ENCODE measurements at places on chromosomes 5 and 9. TPM values are rescaled to one million over a fixed set of nuclear protein-coding genes. Genes with fewer than 3 reads are reported as not detected.

The CCDC192 gene
- not detected for total RNA-seq

The SLCO6A1 gene
- 0.69 TPM for total RNA-seq

The CER1 gene
- not detected for total RNA-seq

The SLC6A18 gene
- not detected for total RNA-seq

GRCh38 chr9:125749287-125749935 is 2.2 kb downstream of the PBX3 start:
- no peak for DNase-seq

- no peak for DNase-seq
Measured at GRCh38 chr9:122754825-122755224, 12.7 kb downstream of the OR1L6 start.

GRCh38 chr9:109627042-109627441 is 128.9 kb upstream of the PTPN3 start:
- no peak for DNase-seq

DNA sequence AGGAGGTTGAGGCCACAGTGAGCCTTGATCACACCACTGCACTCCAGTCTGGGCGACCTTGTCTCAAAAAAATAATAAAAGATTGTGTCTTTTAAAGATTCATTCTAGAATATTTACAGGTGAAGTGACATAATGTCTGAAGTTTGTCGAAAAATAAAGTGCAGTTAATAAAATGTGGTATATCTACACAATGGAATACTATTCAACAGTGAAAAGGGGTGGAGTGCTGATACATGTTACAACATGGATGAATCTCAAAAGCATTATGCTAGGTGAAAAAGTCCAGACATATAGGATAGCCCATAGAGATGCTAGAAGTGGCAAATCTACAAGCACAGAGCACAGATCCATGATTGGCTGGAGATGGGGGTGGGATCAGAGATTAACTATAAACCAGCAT is 101.9 kb downstream of the PAX5 start:
- no peak for DNase-seq

- DNase-seq, result no peak
Measured at GRCh38 chr9:22010866-22011625, 1.9 kb upstream of the CDKN2B start.

DNA sequence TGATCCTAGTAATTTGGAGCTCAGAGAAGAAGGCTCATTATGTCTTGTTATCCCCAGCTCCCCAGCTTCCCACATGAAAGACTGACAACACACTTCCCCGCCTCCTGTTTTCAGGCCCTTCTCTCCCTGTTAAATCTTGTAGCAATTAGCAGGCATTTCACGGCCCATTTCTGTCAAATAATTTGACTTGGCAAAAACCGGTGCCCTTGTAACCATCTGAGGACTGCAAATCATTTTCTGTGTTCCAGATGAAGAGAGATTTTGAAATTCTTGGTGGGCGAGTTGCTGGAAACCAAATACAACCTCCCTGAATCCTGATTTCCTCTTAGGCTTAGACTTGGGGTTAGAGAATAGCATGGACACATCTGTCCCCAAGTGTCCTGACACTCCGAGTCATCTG is 109.7 kb downstream of the MSX2 start:
- no peak for DNase-seq

DNA sequence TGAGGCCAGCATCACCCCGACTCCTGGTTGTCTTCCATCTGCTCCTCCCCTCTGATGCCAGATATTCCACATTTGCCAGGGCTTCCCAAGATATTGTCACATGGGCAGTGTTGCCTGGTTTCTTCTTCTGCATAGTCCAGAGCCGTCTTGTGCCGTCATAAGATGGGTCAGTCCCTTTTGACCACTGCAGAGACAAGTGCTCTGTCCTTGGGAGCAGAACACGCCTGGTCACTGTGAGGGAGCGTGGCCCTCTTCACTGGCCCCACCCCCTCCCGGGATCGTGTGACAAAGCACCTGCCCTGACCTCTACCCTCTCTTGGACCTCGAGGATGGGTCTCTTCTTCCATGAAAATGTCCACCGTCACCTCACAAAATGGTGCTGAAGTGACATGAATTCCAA is 41.6 kb downstream of the UBE2QL1 start:
- DNase-seq, result no peak

- no peak for DNase-seq
Measured at GRCh38 chr9:107112707-107113243, 170.3 kb upstream of the RAD23B start.

DNA sequence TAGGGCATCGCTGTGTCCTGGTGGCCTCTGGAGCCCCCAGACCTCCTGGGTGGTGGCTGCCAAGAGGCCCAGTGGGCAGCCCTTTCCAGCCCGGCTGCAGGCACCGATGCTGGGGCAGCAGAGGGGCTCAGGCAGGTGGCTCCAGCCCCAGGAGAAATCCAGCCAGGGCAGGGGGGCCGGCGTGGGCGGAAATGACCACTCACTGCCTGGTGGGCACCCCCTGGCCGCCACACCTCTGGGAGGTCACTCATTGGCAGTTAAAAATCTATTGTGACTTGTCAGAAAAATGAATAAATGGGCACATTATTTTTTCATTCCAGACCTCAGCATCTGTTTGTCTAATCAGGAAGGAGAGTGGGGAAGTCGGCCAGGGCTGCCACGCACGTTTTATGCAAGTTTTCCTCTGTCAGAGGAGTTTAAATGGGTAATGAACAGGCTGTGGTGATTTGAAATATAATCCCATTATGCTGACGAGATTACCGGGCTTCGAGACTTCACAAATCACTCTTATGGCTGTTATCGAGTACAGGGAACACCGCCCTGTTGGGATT is 171.9 kb downstream of the GAPVD1 start:
- no peak for DNase-seq

- DNase-seq, result no peak
Measured at GRCh38 chr5:1651971-1652872, 128.5 kb upstream of the LPCAT1 start.

DNA sequence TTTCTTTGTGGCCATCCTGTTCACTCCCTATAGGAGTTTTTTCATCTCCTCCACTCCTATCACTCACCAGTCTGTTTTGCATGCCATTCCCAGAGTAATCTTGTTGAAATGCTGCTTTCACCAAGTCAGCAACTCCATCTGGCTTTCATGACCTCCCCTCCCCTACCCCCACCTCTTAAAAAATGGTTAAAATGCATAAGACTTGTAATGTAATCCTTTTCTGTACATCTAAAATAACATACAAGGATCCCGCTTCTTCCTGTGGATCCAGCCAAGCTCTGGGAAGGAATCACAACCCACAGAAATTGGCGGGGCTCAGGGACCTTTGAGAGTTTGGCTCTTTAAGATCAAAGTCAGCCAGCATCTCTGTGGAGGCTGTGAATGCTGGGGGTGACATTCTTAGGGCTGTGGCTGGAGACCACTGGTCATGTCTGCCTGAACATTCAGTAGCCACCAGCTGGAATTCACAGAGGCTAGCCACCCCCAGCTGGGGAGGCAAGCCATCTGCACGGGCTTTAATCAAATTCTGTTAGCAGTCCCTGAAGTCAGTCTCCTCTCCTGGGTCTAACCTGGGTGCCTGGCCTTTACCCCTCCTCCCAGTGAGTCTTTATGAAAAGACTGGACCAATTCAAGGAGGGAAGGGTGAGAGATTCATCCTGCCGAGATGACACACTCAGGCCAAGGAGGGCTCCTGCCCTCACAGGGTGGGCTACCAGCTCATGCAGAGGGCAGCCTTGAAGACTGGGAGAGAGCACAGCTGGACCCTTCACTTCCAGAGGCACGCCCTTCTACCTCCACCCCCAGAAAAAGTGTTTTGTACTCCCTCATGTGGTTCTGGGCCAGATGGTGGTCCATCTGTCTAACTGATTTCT is 132.9 kb downstream of the LIFR start:
- no peak for DNase-seq

GRCh38 chr5:154618696-154619095 is 136.5 kb upstream of the LARP1 start:
- no peak for DNase-seq

- DNase-seq, result no peak
Measured at GRCh38 chr5:170466988-170467707, 36.7 kb upstream of the KCNIP1 start.

DNA sequence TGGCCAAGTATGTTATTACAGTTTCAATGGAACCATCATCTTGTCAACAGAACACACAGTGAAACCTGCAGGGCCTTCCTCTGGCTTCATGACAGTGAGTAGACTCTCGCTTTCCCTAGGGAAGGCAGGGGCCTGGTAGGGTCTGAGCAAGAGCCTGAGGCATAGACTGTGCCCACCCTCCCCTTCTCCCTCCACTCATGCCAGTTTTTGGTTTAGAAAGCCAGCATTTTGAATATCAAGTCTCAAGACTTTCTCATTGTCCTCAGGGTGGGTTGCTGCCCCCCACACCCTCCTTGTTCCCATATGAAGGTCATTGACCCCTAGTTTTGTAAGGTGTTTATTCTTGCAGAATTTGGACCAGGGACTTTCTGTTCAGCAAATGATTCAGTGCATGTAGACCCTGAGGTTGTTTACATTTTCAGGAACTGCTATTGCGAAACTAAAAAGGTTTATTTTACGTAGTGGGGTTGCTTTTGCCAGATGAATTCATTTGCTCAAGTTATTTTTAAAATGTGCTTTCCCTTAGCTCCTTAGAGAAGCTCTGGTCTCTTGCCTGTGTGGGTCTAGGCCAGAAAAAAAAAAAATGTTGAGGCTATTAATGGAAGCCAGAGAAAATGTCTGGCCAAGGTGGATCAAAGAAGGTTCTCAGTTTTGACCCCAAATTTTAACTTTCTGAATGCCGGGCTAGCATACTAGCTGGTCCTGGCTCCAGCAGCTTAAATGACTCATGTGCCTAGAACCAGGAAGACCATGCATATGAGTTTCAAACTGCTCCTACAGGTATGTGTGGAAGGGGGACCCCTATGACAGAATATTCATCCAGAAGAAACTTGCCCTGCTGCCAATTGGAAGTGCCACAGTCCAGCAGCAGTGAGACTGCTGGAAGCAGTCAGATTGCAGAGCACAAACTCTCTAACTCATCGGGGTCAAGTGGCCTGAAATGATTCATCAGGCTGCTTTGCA is 10.1 kb upstream of the MOB3B start:
- no peak for DNase-seq

DNA sequence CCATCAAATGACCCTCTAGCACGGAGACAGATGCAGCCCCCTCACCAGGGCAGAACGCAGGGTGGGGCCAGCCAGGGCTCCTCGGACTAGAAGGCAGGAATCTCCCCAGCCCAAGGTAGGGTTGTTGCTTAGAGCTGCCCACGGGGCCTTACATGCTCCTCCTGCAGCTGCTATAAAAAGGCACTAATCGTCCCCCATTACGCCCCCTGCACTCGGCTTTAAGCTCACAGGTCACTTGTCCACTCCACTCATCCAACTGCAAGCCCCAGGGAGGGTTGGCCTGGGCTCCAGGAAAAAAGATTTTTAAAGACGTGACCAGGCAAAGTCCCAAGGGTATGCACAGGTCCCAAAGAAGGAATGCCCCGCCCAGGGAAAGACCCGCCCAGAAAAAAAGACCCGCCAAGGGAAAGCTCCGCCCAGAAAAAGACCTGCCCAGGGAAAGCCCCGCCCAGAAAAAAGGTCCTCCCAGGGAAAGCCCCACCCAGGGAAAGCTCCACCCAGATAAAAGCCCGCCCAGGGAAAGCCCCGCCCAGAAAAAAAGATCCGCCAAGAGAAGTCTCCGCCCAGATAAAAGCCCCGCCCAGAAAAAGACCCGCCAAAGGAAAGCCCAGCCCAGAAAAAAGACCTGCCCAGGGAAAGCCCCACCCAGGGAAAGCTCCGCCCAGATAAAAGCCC is 11.1 kb downstream of the GRIN1 start:
- DNase-seq, result peak; percentile 81

- no peak for DNase-seq
Measured at GRCh38 chr5:169791251-169791650, 154.2 kb downstream of the DOCK2 start.

GRCh38 chr9:75504721-75505120 is 385.8 kb upstream of the PCSK5 start:
- no peak for DNase-seq

DNA sequence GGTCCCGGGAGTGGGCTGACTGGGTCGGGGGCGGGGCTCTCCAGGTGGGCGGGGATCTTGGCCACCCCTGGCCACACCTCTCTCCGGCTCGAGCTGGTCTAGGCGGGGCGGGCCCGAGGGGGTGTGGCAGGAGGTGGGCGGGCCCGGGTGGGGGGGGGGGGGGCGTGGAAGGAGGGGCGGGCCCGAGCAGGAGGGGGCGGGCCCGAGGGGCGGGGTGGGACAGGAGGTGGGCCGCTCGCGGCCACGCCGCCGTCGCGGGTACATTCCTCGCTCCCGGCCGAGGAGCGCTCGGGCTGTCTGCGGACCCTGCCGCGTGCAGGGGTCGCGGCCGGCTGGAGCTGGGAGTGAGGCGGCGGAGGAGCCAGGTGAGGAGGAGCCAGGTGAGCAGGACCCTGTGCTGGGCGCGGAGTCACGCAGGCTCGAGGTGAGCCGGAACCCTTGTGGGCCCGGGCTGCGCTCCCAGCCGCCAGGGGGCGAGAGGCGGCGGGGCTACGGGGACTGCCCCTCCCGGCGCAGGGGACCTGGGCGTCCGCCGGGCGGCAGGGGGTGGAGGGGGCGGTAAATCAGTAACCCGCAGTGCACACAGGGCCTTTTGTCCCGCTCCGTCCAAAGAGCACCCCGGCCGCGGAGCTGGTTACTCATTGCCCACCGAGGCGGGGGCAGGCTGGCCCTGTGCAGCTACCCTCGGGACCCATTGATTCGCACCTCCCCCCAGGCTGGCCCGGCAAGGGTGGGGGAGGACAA is at the start of gene FGFR4:
FGFR4 (plus strand) TSS at position 262 of the 744 bp plus-strand sequence. CDS start 2,688 bp downstream, outside the sequence.
- peak; percentile 78 for DNase-seq

DNA sequence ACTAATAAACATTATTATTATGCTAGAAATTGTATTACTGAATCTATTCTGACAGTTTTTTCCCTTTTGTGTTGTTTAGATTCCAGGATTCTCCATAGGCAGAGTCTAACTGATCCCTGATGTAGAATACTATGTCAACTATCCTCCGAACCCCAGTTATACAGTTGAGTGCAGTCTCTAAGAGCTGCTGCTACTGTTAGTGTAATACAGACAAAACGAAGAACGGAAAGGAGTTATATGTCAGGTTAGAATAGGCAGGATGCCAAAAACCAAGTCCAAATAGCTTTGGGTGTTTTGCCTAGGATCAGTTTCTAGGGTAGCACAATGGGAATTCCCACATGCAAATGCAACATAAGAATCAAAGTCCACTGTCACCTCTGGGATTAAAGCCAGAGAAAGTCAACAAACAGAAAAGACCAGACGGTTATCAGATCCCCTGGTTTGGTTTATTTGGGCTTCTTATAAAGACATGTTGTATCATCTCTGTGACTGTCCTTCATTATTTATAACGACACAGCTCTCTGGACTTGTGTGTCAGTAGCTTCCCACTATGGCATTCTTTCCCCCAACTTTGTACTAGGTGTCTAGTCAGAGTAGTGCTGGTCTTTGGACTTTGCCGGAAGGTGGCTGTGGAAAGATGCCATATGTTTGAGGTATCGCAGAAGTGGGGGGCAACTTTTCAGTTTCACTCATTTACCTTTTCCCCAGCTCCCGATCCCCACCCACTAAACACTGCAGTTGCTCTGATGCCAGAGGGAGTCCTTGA is 14.9 kb upstream of the TMEM38B start:
- no peak for DNase-seq

All from HCT116 (cell line).